Stimulated activated CD4-positive, alpha-beta T cell treated with anti-CD3 and anti-CD28 coated beads, TNF-alpha, amount 100 ng/mL, for 24 hours (primary cell): ENCODE measurements at places on chromosomes 13 and 19.

GRCh38 chr19:53945441-53945840 is 17.3 kb upstream of the CACNG8 start:
- no peak for DNase-seq

DNA sequence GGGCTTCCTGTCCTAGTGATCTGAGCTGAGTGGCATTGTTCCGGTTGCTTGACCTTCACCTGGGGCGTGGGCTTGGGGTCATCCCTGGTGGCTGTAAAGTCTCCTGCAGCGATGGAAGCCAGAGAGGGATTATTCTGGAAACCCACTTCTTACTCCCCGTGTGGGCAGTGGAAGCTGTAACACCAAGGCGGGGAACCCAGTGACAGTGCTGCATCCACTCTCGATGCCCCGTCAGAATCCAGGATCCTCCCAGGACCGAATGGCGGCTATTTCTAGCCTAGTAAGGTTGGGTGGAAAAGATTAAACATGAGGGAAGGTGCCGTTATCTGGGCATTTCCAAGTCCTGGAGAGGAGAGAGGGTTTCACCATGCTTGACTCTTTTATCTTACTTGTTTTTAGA is 280.6 kb downstream of the ZNF536 start:
- no peak for DNase-seq

- no peak for DNase-seq
Measured at GRCh38 chr13:68007576-68007975, 777.4 kb upstream of the PCDH9 start.

- DNase-seq, result no peak
Measured at GRCh38 chr19:50377051-50377461, 799 bp downstream of the NR1H2 start.

GRCh38 chr13:50071379-50071778 is 56.1 kb downstream of the KCNRG start:
- no peak for DNase-seq

DNA sequence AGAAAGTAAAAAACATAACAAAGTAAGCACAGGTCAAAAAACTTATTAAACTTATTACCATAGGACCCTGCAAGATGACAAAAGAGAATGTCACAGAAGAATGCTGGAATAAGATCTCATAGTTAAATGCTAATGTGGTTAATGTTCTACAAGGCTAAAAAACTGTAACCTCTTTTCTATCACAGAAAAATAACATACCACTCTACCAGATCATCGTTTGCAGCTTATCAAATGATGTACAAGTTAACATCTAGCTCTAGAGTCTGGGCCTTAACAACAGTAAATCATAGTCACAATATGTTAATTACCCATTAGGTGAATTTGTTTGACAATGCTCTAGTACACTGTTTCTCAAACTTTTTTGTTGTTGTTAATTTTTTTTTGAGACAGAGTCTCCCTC is 53.0 kb downstream of the NUFIP1 start:
- no peak for DNase-seq

DNA sequence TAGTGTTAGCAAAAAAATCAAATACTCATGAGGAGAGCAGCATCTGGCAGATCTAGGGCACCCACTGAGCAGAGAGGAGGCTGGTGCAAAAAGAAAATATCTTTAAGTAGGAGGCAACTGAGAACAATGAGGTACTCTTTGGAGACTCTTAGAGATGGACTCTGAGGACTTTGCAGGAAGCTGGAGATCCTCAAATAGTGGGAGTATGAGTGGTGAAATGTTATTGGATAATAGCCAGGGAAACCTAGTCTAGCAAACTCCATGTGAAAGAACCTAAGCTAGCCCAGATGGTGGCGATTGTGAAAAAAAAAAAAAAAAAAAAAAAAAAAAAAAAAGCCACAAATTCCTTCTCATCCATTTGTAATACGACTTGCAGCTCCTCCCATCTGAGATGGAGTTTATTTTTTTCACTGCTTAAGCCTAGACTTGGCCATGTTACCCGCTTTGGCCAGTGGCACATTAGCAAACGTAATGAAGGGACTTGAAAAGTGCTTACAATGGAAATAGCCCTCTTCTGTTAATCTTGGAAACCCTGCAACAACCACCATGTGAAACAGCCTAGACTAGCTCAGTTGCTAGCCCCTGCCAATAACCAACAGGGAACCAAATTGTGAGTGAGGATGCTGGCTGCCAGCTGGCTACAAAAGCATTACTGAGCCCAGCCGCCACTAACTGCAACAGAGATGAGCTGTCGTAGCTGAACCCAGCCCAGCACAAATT is 476.2 kb downstream of the KLF12 start:
- no peak for DNase-seq

DNA sequence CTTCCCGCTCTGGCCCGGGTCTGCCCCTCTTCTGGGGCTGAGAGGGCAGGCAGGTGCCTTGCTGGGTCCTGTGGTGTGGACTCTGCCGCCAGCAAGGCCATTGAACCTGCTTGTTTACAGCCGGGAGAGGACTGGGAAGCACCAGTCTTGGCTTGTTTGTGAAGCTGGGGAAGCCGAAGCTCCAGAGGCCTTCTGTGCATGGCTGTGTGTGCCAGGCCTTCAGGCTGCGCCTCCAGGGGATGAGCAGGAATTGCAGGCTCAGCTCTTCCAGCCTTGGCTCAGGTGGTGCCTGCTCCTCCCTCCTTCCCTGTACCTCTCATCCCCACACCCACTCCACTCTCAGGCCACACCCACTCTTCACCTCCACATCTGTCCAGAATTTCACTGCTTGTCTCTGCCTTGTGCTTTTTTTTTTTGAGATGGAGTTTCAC is 17.5 kb downstream of the NDUFB7 start:
- no peak for DNase-seq

- no peak for DNase-seq
Measured at GRCh38 chr19:16588824-16589577, 16.8 kb upstream of the SLC35E1 start.

DNA sequence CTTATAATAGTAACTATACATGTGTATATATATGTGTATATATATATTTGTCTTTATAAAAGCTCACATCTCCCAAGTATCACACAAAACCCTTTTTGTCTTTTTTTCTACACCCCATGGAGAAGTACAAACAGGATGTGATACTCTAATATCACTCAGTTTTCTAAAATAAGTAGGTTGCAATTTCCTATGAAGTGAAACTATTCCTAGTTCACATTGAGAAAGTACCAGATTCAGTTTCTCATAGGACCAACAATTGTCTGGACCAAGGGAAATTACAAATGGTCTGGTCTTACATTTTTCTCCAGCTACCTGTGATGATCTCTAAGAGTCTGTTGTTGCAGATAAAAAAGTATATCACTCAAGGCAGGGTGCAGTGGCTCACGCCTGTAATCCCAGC is 17.9 kb upstream of the LILRB1 start:
- no peak for DNase-seq

DNA sequence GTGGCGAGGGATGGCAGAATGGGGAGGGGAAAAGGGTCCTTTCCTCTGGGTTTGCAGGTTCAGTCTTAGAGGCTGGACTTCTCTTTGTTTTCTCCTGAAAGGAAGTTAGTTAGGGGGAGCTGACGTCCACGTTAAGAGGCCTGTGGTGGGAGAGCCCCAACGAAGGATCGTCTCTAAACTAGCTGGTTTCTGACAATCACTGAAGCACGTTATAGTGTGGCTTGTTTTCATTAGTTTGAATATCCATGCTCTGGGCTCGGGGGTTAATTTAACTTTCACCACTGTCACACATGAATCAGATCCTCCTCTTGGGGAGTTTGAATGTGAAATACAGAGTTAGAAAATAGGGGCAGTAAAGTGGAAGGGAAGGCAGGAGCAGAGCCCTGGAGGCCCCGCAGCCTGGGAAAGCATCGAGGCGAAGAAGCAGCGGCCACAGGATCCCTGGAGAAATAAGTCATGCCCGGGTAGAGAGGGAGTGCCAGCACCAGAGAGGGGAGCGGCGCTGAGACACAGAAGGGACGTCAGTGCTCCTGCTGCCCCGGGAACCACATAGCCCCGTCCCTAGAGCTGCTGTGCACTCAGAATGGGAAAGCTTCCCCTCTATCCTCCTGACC is 31.1 kb upstream of the AMER2 start:
- DNase-seq, result no peak

- no peak for DNase-seq
Measured at GRCh38 chr13:95256091-95256490, 45.2 kb downstream of the ABCC4 start.

DNA sequence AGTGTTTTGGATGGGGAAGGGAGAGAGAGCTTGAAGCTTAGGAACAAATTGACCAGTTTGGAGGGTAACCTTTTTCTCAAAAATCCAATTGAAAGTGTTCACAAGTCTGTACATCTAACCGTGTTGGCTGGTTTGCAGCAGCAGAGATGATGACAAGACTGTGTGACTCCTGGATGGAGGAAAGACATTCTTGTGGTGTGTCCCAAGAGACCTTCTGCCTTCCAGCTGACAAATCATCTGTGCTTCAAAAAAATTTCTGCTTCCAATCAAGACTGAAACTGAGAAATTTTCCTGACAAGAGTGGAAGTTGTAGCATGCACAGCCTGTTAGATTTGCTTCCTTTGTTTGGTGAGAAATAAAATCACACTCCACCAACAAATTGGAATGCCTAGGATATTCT is 56.2 kb downstream of the LACC1 start:
- no peak for DNase-seq

DNA sequence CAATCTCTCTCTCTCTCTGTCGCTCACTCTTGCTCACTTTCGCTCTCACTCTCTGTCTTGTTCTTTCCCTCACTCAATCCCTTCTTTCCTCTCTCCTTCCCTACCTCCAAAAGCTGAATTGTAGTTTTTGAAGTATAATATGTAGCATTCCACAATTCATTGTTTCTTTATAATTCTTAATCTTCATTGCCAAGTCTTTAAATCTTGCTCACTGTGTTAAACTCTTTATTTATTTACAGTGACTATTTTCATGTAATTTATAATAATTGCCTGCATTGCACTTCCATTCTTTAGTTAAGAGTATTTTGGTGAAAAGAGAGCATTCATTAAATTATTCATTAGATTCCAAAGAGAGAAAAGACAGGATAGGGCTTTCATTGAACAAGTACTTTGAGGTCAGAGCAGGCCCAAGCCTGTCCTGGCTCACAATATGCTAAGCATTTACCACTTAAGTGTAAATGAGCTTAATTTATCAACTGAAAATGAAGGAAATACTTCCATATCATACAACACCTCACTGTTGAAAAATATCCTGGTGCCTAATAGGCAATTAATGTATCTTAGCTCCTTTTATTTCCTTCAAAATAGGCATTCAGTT is 257.4 kb upstream of the SLITRK1 start:
- DNase-seq, result no peak

- DNase-seq, result no peak
Measured at GRCh38 chr19:14391156-14391821, 10.0 kb downstream of the ADGRE5 start.

GRCh38 chr19:1166872-1167573 is 7.0 kb downstream of the SBNO2 start:
- DNase-seq, result no peak

GRCh38 chr19:15374105-15374651 is 5.4 kb downstream of the AKAP8 start:
- DNase-seq, result no peak

DNA sequence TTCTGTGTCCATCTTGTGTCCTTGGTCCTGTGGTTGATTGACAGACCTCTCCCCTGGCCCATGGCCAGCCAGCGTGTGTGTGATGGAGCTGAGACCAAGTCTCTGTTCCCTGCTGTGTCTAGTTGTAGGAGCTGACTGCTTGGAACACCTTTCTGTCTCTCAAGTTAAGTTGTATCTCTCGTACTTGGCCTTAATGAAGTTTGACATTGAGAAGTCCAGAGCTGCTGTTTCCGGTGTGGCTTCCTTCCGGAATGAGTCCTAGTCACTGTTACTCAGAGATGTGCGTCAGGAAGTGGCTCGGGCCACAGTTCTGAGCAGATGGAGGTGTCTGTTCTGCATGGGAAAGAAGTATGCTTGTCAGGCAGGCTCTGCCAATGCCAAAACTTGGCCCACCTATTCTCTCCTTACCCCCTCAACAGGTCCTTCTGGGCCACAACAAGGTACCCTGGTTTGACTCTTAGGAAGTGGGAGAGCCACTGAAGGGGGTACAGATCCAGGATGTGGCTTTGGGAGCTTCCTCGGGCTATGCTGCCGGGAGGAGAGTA is 54.3 kb downstream of the GATAD2A start:
- DNase-seq, result peak; percentile 47

- DNase-seq, result no peak
Measured at GRCh38 chr19:6797646-6798045, 25.1 kb downstream of the VAV1 start.

DNA sequence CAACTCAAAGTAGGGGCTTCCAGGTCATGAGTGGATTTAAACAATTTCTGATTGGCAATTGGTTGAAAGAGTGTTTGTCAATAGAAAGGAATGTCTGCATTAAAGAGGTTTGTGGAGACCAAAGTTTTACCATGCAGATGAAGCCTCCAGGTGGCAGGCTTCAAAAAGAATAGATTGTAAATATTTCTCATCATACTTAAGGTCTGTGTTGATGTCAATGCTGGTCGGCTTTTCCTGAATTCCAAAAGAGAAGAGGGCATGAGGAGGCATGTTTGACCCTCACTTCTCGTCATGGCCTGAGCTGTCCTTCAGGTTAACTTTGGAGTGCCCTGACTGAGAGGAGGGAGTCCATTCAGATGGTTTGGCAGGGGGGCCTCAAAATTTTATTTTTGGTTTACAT is 125.4 kb upstream of the RFC3 start:
- no peak for DNase-seq

- no peak for DNase-seq
Measured at GRCh38 chr19:33052352-33052972, 12.2 kb downstream of the RHPN2 start.

- DNase-seq, result peak; percentile 63
Measured at GRCh38 chr19:1853295-1854038, 5.2 kb upstream of the REXO1 start.

DNA sequence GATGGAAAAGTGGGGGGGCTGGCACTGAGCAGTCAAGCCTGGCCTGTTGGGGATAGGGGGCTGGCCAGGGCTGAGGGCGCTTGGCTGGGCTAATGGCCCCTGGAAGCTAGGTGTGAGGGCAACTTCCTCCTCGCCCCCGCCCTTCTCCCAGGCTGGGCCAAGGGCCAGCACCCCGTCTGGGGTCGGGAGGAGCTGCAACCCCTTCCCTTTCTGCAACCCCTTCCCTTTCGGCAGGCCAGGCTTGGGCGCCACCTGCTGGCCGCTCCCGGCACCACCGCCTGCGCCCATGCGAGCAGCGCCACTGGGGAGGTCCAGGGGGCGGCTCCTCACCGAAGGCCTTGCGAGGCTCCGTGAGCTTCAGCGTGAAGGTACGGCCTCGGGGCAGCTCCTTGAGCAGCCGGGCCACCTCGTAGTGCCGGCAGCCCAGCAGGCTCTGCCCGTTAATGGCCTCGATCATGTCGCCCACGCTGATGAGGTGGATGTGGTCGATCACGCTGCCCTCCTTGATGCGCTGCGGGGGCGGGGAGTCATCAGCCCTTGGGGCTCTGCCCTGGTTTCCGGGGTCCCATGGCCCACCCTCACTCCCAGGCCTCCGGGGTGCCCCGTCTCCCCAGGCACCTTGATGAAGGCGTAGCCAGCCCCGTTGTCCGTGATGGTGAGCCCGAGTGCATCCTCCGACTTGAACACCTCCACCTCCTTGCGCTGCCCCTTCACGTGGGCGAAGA is 5.0 kb upstream of the PTGER1 start:
- peak; percentile 42 for DNase-seq

- DNase-seq, result no peak
Measured at GRCh38 chr19:30890033-30890432, 459.2 kb downstream of the TSHZ3 start.
